ENCODE measurements at places on chromosomes 7 and 10.

DNA sequence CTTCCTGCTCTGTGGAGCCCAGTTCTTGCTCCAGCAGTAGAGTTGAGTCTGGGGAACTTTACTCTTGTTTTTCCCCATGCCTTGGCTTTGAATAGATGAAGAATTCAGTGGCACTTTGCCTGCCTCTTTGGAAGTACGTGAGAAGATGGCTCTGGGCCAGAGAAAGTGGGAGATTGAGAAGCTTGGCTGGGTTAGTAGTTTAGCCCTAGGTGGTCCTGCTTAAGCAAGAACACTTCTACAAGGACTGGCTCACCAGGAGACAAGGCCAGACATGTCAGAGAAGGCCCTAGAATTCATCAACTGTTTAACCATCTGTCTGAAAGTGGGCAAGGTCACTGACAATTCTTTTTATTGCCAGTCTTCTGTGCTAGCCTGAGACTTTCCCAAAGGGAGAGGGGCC is 410.3 kb downstream of the TYW1 start:
- no peak for DNase-seq

GRCh38 chr7:138665249-138665648 is 35.9 kb downstream of the SVOPL start:
- no peak for DNase-seq

DNA sequence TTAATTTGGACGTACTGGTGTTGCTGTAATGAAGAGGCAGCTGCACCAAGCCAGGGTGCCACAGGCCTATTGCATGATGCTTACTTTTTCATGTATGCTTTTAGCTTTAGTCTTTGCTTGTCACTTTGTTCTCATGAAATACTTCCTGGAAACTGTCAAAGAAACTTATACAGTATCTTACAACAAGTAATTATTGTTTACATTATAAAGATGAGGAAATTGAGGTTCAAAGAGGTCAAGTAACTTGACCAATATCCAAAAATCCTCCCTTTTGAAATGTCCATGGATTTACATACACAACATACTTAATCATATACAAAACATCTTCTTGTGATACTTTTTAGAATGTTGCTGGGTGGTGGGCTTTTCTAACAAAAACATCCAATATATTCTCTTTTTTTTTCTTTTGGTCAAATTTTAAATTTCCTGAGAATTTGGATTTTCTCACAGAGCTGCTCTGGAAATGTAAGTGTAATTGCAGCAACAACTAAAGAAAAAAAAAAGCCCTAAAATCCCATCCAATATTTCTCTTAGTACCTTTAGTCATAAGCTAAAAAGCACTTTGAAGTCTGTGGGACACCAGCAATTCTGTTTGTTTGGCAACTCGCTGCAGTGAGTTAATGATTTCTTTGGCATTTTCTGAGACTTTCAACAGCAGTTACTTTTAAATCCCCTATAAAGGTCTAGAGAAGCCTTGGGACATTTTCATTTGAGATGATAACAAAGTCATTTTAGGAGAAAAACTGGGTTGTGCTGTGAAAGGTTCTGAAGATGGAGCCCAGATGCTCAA is 500.6 kb upstream of the IGFBP3 start:
- no peak for DNase-seq

DNA sequence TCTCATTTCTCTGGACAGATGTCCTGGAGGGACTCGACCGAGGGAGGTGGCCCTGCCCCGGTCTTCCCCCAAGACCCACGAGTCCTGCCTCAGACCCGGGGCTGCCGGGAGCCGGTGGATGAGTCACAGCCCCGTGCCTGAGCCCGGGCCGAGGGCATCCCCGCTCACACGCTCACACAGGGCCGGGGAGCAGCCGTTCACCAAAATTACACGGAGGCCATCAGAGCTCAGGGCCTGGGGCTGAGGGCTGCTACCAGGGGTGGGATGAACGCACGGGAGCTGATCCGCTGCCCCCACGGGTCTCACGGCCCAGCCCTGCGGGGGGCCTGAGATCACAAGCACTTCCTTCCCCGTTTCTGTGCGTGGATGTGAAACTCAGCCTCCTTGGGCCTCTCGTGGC is 17.5 kb downstream of the FAM20C start:
- DNase-seq: no peak

DNA sequence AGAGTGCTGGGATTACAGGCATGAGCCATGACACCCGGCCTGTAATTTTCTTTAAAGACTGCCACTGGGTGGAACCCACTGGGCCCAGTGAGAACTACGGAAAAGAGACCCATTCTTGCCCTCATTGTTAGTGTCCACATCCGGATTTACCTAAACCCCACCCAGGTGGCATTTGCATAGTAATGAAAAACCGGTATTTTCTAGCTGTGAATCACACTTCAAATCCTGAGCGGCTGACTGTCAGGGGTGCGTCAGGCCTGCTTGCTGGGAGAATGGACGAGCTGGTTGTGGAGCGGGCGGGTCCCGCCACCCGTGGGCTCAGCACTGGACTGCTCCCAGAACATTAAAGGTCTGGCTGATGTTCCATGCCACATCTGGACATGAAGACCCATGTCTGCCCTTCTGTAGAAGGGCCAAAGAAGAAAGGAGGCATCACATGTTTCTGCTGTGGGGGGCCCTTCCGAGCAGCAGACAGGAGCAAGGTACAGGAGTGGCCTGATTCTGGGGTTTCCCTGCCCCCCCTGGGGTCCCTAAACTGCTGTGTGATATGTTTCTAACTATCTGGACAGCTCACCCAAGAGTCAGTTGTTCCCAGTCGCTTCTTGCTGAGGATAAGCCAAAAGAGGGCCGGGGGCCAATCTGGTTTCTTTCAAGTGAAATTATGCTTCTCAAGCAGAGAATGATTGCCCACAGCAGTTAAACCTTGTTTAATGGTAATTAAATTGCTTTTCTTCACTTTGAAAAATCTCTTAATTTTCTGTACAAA is 46.4 kb downstream of the KIAA1217 start:
- no peak for DNase-seq

GRCh38 chr7:54111814-54112511 is 430.2 kb upstream of the VSTM2A start:
- no peak for DNase-seq

DNA sequence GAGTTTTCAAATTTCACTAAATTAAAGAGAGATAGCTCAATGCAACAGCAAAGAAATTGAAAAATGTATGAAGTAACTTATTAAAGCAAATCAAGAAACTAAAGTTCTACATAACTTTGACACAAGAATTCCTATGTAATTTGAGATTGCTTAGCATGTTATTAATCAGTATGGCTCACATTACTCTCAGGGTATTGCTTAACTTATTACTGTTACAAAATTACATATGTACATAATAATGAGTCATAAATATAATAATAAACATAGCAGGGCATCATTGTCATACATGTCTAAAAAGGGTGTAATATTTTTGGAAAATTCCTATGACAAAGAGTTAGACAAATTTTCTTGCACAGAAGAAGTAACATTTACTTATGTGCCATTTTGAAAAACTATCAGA is 75.0 kb downstream of the ZWINT start:
- DNase-seq: no peak

GRCh38 chr7:51198654-51199053 is 118.0 kb downstream of the COBL start:
- DNase-seq: no peak

- DNase-seq: no peak
Observed at GRCh38 chr10:131847241-131847783, 53.5 kb upstream of the PPP2R2D start.

DNA sequence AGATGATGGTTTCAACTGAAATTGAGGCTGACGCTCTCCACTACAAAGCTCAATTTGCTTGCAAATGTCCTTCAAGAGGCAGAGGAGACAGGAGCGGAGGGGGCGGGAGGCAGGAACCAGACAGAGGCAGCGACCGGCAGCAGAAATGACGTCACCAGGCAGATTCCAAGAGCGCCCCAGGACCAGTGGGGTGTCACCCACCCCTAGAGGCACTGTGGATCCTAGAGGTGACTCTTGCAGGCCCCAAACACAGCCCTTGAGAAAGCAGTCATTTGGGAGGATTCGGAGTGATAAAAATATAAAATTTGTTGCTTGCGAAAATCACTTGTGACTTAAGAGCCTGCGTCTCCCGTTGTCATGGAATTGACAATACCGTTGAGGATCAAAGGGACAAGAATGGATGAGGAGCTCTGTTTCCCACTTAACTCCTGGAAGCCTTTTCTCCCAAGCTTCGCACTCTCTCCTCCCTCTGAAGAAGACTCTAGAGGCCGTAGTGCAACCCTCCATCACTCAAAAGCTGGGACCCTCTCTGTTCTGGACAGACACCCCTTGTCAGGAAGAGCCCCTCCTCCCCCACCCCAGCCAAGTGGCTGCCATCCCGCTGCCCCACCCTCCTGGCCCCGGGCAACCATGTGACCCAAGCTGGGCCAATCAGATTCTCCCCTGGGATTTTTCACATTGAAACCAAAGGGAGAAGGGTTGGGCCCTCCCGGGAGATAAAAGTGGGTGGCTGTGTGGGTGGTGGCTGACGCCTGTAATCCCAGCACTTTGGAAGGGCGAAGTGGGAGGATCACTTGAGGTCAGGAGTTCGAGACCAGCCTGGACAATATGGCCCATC is 16.3 kb upstream of the SLC29A4 start:
- DNase-seq: no peak

DNA sequence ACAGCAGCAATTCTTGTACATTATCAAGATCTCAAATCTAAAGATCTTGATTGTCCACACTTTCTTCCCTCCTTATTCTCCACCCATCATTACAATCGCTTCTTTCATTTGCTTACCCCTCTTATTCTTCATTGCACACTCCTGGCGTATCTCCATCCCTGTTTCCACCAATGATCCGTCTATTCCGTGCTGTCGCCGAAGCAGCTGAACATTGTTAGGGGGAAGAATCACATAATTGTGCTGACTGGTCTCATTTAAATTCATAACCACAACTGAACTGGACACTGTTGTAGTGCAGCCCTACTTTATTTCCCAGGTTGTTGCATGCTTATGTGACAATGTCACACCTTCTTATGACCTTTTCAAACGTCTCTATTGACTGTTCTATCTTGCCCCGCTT is 18.9 kb upstream of the NRP1 start:
- no peak for DNase-seq

GRCh38 chr10:103661198-103661950 is 167.9 kb downstream of the NEURL1 start:
- peak; percentile 89 for DNase-seq

DNA sequence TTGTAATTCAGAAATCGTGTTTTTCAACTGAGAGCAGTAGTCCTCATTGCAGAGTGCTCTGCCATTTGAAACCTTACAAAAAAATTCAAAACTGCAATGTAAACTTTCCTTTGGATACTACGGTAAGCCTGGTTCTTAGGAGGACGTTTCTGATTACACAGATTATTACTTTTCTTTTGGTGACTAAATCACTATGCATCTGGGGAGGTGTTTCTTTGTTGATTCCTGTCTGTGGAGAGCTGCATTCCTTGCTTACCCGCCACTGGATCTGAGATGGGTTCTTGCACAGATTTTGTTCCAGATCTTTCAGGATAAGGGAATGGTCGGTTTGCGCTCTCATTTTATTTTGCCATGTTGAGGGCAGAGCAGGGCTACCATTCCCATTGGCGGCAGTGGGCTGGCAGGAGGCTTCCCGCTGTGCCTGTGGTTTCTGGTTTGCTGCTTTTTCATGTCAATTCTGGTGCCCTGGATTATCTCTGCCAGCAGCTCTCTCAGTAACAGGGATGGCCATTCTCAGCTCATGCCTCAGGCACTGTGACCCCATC is 485.1 kb downstream of the GLRX3 start:
- no peak for DNase-seq

Data from SJSA1 (cell line).